PC-9 (cell line): ENCODE measurements at places on chromosomes 3 and 15. TPM values are rescaled to one million over a fixed set of nuclear protein-coding genes. Genes with fewer than 3 reads are reported as not detected.

DNA sequence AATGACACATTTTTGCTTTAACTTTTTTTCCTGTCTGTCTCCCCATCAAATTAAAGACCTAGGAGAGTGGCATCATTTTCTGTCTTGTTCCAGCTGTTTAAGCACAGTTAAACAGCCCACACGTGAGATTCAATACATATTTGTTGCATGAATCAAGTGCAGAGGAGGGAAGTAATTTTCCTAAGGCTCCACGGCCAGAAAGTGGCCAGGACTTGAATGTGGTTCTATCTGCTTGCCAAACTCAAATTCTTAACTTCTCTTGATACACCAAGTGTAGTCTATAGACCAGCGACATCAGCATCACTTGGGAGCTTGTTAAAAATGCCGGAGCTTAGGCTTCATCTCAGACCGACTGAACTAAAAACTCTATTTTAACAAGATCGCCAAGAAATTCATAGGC, 724.8 kb upstream of the CFAP20DC start:
- no peak for DNase-seq

- no peak for DNase-seq
Observed at GRCh38 chr15:95946926-95947325, 383.6 kb upstream of the NR2F2 start.

DNA sequence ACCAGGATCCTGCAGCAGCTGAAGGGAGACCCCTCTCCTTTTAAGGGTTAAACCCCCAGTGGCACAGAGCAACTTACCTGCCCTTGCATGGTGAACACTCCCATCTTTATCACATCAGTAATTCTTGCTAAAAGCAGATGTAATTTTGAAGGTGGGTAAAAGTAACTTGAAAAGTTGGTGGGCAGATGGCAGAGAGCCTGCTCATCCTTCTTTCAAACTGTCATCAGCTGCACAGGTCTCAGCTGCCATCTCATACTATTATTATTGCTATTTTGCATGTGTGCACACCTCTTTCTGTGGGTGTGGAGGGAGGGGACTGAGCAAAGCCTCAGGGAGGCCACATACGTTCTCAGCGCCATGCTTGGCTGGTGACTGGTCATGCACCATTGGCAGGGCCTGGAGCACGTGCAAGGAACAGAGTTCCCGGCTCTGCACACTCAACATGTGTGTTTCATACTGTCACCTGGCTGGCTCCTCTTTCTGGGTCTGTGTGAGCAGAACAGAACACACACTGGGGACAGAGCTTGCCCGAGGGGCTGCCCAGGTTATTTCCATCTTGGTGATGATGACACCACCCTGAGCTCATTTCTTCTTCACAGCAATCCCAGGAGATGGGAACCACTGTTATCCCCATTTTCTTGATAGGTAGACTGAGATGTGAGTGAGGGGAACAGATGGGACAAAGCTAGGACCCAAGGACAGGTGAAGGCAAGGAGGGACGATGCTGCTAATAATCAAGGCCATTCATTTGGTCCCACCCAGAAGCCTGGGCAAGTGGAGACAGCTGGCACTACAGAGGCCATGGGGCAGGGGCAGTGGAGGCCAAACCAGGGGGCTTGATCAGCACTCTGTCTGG, 95.8 kb upstream of the KLF13 start:
- DNase-seq = no peak

DNA sequence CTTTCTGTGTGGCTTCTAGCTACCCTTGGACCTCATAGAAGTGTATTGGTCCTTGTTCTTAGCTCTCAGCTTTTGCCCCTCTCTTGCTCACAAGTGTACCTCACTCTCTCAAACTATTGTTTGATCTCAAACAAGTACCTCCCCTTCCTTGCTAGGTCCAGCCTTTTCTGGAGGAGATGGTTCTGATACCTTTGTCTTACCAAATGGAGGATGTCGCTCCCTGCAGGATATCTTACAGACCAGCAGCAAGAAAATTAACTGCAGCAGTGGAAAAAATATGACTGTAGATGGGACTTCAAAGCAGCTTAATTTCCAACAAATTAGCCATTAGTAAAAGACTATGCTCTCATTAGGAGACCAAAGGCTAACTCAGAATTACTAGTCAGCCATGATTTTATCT, 388.1 kb upstream of the ROBO2 start:
- no peak for DNase-seq

DNA sequence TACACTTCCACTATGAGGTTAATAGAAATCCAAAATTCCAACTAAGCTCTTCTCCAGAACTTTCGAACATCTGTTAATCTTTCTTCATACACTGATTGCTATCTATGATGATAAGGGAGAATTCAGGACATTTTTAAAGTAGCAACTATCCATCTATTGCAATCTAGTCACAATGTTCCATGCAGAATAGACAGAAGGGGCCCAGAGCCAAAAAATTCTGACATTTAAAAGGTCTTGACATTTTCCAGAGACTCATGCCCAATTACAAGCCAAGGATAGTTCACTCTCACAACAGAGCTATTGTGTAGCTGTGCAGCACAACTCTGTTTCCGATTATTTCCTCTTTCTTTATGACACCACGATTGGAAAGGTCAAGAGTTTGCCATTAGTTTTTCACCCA, 999.7 kb upstream of the ALCAM start:
- DNase-seq = no peak

DNA sequence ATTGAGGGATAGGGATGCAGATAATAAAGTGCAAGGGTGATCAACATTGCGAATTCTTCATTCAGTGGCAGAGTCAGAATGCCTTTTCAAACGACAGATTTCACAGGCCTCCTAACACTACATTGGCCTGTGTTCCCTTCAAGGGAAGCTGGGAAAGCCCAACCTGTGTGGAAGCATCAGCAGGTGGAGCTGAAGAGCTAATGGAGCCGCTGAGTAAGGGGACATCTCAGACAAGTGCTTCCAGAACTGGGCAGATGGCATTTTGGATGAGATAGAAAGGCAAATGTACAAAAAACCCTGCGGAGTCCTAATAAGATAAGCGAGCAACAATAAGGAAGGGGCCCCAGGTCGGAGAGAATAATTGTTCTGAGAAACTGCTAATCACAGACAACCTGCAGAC, 8.5 kb upstream of the SLC24A5 start:
- no peak for DNase-seq

GRCh38 chr3:48997714-48998637, 7.9 kb downstream of the P4HTM start:
- DNase-seq = no peak

- DNase-seq = no peak
Observed at GRCh38 chr15:75148280-75148679, 53.4 kb upstream of the C15orf39 start.

GRCh38 chr3:160012108-160012507, 23.5 kb downstream of the IL12A start:
- no peak for DNase-seq

GRCh38 chr3:143643905-143644304, 204.4 kb downstream of the SLC9A9 start:
- no peak for DNase-seq

- DNase-seq = no peak
Observed at GRCh38 chr3:126956866-126957650, 25.9 kb upstream of the PLXNA1 start.

- DNase-seq = no peak
Observed at GRCh38 chr15:56978898-56979662, 60.6 kb downstream of the TCF12 start.

- no peak for DNase-seq
Observed at GRCh38 chr3:149095487-149095886, 9.2 kb upstream of the HLTF start.

The HTR3E gene
- not detected in 2 replicates for total RNA-seq

The RARB gene
- total RNA-seq = 0.75 and 1.0 TPM in 2 replicates

The TTC23 gene
- 18.4 and 21.6 TPM in 2 replicates for total RNA-seq

The NDN gene
- not detected in 2 replicates for total RNA-seq

The COL6A6 gene
- total RNA-seq = not detected in 2 replicates

The NKIRAS1 gene
- total RNA-seq = 8.6 and 12.6 TPM in 2 replicates

The ROBO2 gene
- 0.23 and 0.39 TPM in 2 replicates for total RNA-seq
